ENCODE measurements at places on chromosomes 4 and X.

- DNase-seq = peak; percentile 4
Measured at GRCh38 chr4:140450352-140450751, 22.9 kb upstream of the CLGN start.

DNA sequence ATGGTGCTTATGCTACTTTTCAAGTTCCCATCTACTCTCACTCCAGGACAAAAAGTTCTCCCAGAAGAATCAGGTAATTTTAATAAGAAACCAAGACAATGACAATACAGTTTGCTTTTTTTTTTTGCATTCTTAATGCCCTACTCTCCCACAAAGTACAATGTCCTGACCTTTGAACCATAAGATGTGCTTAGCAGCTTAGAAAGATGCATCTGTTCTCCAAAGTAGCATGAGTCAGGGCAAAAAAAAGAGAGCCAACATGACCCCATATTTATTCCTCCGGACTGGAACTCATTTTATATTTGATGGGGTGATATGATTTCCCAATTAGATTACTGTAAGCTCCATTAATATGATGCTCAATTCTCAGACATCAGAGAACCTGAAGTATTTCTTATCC is 16.5 kb upstream of the PDCL2 start:
- no peak for DNase-seq

- peak; percentile 42 for DNase-seq
Measured at GRCh38 chr4:12488672-12489071, 995.5 kb downstream of the RAB28 start.

GRCh38 chrX:154712781-154713740 is 37.8 kb downstream of the GAB3 start:
- DNase-seq = no peak

DNA sequence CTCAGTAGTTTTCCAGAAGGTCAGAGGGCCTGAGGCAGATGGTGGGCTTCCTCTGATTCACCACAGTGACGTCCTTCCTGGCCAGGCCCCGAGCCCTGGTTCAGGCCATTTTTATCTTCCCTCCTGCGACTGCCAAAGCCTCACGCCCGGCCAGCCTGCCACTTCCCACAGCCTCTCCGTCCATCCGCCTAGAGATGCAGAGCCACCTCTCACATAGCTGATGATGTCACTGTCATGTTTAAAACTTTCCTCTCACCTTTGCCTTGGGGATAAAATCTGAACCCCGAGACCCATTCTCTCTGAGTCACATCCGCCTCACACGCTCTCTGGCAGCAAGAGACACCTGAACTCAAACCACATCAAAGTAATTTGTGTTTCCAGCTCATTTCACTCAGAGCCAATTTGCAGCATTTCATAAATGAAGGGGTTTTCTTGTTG is 175.3 kb downstream of the QDPR start:
- DNase-seq = no peak

- no peak for DNase-seq
Measured at GRCh38 chrX:66039944-66040343, at the start of gene VSIG4. VSIG4 (minus strand) TSS chrX:66040080; CDS start chrX:66039998, 82 bp downstream.

DNA sequence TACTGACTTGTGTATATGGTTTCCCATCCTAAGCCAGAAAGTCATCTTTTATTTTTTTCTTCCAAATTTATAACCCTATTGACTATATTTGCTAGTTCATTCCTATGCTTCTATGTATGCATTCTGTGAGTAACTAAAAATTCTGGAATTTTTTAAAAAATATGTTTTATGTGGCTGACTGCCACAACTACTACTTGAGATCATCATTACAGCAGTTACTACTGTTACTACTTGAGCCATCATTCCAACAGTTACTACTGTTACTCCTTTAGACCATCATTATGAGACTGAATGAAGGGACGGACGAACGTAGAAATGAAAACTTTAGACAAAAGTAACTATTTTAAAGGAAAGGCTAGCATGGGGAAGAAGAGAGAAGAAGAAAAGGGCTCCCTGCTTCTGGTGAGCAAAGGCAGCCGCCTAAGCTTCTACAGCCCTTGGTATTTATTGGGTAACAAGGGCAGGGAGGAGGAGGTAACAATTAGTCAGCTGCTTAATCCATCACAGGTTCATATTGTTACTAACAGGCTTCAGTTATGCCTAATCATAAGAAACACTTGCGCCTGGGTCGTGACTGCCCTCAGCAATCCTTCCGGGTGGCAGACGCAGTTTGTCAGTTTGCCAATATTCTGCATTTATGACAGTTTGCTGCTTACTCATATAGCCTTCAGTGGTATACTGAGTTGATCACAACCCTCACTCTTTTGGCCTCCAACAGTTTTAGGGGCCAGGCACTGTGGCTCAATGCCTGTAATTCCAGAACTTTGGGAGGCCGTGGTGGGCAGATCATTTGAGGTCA is 80.4 kb downstream of the PDLIM5 start:
- DNase-seq = no peak
